ENCODE measurements at places on chromosomes 2 and 18.
A peak's percentile ranks its signal among the peaks of the same experiment; 100 is the strongest.

DNA sequence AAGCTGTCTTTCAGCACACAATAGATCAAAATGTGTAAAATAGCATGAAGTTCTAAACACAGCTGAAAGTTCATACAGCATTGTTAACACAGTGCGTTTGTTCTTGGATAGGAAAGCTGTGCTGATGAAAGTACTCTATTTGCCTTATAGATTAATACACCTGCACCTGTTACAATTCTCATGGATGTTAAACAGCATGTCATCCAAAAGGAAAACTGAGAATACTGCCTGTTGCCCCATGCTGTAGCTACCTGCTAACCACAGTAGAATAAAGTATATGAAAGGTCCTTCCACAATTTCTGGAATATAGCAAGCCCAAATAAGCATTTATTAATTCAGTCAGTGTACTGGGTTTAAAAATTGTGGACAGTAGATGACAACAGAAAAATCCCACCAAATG is 166.7 kb upstream of the DTNA start:
- peak; percentile 32 for DNase-seq

DNA sequence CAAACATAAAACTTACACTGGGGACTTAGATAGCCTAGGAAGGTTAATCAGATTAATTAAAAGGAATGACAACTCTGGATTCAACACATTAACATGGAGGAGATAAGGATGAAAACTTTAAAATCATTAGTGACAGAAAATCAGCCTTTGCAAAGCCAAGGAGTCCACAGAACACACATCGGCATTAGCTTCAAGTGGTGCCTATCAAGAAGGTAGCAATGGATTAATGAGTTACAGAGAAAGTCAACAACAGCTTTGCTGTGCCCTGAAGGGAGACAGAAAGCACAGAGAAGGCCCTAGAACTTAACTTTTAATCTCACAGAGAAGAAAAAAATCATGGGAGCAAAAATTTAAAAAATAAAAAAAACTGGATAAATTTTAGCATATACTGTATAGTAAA is 88.6 kb downstream of the KCNH7 start:
- no peak for DNase-seq

GRCh38 chr2:204869132-204869823 is 324.0 kb downstream of the PARD3B start:
- DNase-seq = no peak

GRCh38 chr2:113276216-113276760 is 2.4 kb downstream of the PAX8 start:
- no peak for DNase-seq

GRCh38 chr18:1599196-1599595 is 694.5 kb downstream of the ADCYAP1 start:
- DNase-seq = no peak

DNA sequence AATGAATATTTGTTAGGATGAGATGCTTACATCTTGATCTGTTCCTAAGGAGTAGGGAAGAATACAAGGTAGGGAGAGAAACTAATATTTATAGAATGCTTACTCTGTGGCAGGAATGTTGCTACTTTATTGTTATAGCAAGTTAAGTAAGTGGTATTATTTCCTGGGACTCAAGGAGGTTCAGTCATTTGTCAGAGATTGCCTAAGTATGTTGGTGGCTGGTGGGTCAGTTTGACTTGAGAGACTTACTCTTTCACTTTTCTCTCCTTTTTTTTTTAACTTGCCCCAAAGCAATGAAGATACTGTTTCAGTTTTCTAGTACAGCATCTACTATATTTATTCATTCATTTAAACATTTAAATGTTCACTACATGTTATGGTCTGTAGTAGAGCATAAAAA is 209.2 kb upstream of the STON1 start:
- no peak for DNase-seq

- DNase-seq = no peak
Measured at GRCh38 chr2:9092383-9093282, 89.1 kb upstream of the MBOAT2 start.

- DNase-seq = peak; percentile 59
Measured at GRCh38 chr18:49135877-49136276, 185.1 kb upstream of the SMAD7 start.

DNA sequence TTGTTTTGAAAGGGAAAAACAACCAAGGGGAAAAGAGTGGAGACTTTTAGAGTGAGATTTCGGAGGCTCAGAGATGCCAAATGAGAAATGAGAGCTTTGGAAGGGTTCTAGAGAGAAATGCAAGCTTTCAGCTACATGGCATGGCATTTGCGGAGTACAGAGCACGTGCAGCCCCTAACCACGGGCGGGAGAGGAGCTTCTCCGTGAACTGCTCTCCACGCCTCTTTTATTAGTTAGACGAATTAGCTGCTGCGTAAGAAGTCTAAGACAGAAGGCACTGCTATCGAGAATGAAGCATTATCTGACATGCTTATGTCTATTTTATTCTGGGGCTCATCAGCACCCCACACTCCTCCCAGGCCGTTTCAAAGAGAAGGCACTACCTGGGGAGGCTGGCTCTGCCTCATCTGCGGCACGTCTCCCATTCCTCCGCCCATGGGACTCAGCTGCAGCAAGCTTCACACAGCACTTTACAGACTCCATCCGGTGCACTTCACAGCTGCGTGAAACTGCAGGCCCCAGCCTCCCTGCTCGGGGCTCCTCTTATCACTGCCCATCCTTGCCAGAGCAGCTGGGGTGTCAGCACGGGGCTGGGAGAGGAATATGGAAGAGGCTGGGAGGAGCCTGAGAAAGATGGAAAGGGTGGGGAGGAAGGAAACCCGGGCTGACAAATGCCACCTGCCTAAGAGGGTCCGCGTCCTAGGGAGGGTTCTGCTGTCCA is 207.3 kb upstream of the APCDD1 start:
- no peak for DNase-seq

GRCh38 chr2:24330161-24330560 is 30.2 kb downstream of the ITSN2 start:
- DNase-seq = no peak

- DNase-seq = no peak
Measured at GRCh38 chr2:150045601-150046000, 441.9 kb downstream of the RND3 start.

GRCh38 chr2:197867624-197868023 is 63.2 kb downstream of the PLCL1 start:
- no peak for DNase-seq

GRCh38 chr2:26521054-26521912 is 43.4 kb upstream of the OTOF start:
- DNase-seq = no peak
